ENCODE measurements at places on chromosomes 1 and 21. TPM values are rescaled to one million over a fixed set of nuclear protein-coding genes. Genes with fewer than 3 reads are reported as not detected.

Gene VHLL
- 0.81 TPM for total RNA-seq

Gene MRPL55
- 72.3 TPM for total RNA-seq

Gene XCL2
- not detected for total RNA-seq

Gene HOOK1
- total RNA-seq: 50.4 TPM

Gene GNB1
- 251 TPM for total RNA-seq

Gene TACSTD2
- 293 TPM for total RNA-seq

Gene WNT4
- 2.4 TPM for total RNA-seq

Gene UBXN10
- total RNA-seq: 0.37 TPM

Gene VWA5B1
- not detected for total RNA-seq

Gene LACTBL1
- total RNA-seq: not detected

All from Calu3 (cell line).